Vagina (tissue), 2 donors: ENCODE measurements at places on chromosomes 11 and 22. TPM values are rescaled to one million over a fixed set of nuclear protein-coding genes. Genes with fewer than 3 reads are reported as not detected.
A peak's percentile ranks its signal among the peaks of the same experiment; 100 is the strongest.

DNA sequence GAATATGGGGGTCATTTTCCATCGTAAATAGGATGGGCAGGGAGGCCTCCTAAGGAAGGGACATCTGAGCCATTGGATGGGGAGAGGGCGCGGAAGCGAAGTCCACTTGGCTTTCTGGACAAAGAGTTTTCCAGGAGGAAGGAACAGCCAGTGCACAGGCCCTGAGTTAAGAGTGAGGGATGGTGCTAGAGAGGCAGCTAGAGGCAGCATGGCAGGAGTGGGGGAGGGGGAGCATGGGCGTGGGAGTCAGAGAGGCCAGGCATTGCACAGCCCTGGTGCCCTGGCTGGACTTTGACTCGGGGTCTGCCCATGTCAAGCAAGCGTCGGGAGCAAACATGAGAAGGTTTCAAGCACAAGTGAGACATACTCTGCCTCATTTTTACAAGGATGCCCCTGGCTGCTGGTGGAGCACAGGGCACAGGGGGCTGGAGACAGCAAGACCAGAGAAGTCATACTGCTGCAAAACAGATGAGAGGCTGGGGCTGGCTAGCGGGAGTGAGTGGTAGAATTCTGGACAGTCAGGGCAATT is 9.0 kb downstream of the GNAZ start:
- H3K36me3 ChIP-seq: no peaks in the 10 kb centered on the region
- no peaks in the 10 kb centered on the region for H3K27me3 ChIP-seq
- DNase-seq: no peak
- H3K4me1 ChIP-seq: peaks cover 5% of the 10 kb centered on the region
- H3K27ac ChIP-seq: no peak overlapping the region
- H3K4me3 ChIP-seq: no peak overlapping the region

- H3K27me3 ChIP-seq: no peaks in the 10 kb centered on the region
- DNase-seq: no peak
These were observed 21.7 kb downstream of the WNT11 start for GRCh38 chr11:76184551-76184993.

AIFM3 gene
- total RNA-seq: not detected

DNA sequence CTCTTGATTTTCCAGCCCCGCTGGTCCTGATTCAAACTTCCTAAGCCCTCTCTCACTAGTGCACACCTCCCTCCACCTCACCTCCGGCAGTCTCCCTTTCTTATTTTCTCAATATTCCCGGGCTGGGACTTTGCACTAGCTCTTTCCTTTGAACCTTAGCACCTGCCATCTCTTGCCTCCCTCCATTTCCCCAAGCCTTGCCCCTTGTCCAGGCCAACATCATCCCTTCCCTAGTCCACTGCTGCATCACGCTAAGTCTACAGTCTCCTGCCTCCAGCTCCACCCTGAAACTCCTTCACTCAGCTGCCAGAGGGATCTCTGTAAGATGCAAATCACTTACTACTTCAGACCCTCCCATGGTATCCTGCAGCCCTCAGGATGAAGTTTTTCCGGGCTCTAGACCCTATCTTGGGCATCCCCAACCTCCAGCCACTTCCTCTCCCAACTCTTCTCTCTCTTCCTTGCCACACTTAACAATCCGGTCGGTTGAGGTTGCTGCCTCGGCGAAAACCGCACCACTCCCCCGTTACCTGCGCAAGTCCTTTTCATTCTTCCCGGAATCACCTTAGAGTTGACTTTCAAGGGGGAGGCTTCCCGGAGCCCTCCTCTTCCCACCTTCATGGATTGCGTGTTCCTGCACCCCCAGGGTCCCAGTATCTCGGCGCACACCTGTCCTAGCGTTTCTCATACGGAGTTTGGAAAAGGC is 42.7 kb downstream of the NECTIN1 start:
- no peak for DNase-seq
- no peaks in the 10 kb centered on the region for H3K27me3 ChIP-seq
- peaks cover 51% of the 10 kb centered on the region for H3K4me1 ChIP-seq
- no peak overlapping the region for H3K4me3 ChIP-seq
- no peaks in the 10 kb centered on the region for H3K36me3 ChIP-seq
- peak overlapping the region; percentile 61 for H3K27ac ChIP-seq

B4GALNT4 gene
- total RNA-seq: 15.5 TPM

TPST2 gene
- 96.3 TPM for total RNA-seq

GRCh38 chr22:49699928-49700498 is 127.7 kb downstream of the BRD1 start:
- DNase-seq: no peak
- no peaks in the 10 kb centered on the region for H3K36me3 ChIP-seq
- H3K4me1 ChIP-seq: no peaks in the 10 kb centered on the region
- H3K4me3 ChIP-seq: no peak overlapping the region

- no peak overlapping the region for H3K27ac ChIP-seq
- DNase-seq: no peak
- H3K4me3 ChIP-seq: no peak overlapping the region
- no peaks in the 10 kb centered on the region for H3K4me1 ChIP-seq
- H3K27me3 ChIP-seq: no peaks in the 10 kb centered on the region
These were observed 102.4 kb upstream of the B3GAT1 start for GRCh38 chr11:134514354-134514951.

DNA sequence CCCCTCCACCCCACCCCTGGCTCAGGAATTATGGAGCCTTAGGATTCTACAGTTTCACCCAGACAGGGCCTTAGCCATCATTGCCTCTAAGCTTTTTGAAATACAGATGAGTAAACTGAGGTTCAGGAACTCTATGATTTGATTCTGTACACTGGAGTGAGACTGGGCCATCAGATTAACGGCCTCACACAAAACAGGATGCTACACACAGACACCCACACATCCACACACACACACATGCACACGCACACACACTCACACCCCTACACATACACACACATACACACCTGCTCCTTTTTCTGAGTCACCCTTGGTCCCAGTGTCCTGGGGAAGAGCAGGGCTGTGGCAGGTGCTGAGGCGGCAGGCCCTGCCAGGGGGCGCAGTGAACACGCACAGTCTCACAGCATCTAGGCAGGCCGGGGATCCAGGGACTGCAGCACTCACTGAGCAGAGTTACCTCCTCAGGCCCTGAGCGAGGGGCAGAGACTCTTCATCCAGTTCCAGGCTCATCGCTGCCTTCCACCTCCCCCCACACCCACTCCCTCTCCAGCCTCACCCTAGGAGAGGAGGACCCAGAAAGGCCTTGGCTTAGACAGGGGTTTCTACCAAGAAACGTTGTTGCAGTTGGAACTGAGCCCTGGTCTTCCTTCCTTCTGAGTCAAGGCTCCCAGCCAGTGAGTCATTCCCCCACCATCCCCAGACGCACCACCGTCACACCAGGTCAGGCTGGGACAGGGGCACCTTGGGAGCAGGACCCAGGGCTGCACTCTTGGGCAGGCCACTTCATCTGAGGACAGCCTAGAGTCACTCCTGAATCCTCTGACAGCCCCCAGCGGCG is 89.8 kb upstream of the PARVA start:
- no peaks in the 10 kb centered on the region for H3K27me3 ChIP-seq
- H3K4me1 ChIP-seq: peaks cover 33% of the 10 kb centered on the region
- H3K4me3 ChIP-seq: no peak overlapping the region
- peak overlapping the region; percentile 79 for H3K27ac ChIP-seq
- peak; percentile 88 for DNase-seq
- no peaks in the 10 kb centered on the region for H3K36me3 ChIP-seq

MORC2 gene
- total RNA-seq: 18.4 TPM

CD3G gene
- total RNA-seq: 2.2 TPM

CHADL gene
- total RNA-seq: 3.7 TPM
